Naive thymus-derived CD4-positive, alpha-beta T cell (primary cell): ENCODE measurements at places on chromosomes 1 and 21.

GRCh38 chr1:167081594-167082156, 8.5 kb downstream of the GPA33 start:
- peaks cover 3% of the 10 kb centered on the region for H3K4me1 ChIP-seq
- H3K36me3 ChIP-seq = no peaks in the 10 kb centered on the region
- no peak for DNase-seq
- no peak overlapping the region for H3K4me3 ChIP-seq
- no peak overlapping the region for H3K27ac ChIP-seq

DNA sequence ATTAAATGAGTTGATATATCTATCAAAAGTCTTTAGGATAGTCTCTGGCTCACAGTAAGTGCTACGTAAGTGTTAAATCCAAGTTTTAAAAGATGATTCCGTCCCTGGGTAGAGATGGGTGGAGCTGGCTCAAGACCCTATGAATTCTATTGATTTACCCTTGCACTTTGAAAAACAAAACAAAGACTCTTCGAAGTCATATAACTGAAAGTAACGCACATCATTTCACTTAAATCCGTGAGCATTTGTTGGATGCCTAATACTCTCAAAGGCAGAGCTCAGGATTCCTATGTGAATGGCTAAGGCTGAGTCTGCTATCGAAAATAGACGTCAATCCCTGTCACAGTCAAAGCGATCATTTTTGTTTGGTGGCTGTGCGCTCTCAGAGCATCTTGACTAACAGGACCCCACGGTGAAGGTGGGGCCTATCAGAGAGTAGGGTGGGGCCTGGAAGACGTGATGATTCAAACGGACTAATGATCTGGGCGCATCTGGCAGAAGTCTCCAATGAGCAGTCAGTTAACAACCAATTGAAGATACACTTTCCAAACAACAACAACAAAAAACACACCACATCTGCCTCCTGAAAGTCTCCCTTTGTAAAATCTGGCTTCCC, 1.2 kb upstream of the NUCKS1 start:
- H3K27me3 ChIP-seq = no peaks in the 10 kb centered on the region
- H3K36me3 ChIP-seq = peaks cover 6% of the 10 kb centered on the region
- H3K4me3 ChIP-seq = peak overlapping the region; percentile 81
- H3K4me1 ChIP-seq = peaks cover 10% of the 10 kb centered on the region
- DNase-seq = no peak

DNA sequence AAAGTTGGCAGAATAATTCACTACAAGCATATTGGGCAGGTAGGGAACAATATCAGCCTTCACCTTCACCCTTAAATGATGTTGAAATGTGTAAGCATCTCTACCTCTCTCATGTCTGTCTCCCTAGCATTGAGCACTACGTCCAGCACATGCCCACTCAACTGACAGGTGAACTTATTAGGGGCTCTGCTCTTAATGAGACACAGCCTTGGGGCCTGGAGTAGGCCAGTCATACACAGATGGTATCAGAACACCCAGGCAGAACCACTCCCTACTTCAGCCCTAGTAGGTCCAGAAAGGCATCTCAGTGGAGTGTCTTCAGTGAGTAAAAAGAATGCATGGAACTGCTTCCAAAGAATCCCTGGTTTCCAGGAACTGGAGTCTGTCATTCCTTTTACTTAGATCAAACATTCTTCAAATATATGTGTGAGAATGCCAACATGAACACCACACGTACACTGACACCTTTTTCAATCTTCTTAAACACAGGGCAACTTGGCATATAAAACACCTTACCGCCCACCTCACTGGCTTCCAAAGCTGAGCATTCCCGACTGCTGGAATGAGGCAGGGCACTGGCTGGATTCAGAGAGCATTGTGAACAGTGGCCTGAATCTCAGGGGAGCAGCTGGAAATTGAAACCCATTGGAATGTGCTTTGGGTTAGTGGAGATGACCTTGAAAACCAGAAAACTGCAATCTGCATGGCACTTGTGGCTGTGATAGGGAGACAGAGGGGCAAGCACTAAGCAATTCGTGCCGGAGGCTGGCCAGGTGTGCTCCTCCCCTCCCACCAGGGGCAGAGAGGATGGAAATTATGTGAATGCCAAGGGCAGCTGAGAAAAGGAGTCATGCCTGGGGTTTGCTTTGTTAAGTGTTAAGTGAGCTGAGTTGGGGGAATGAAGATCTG, 24.2 kb upstream of the HSD3B1 start:
- H3K4me3 ChIP-seq = no peak overlapping the region
- H3K27me3 ChIP-seq = no peaks in the 10 kb centered on the region
- H3K4me1 ChIP-seq = no peaks in the 10 kb centered on the region
- no peak for DNase-seq

DNA sequence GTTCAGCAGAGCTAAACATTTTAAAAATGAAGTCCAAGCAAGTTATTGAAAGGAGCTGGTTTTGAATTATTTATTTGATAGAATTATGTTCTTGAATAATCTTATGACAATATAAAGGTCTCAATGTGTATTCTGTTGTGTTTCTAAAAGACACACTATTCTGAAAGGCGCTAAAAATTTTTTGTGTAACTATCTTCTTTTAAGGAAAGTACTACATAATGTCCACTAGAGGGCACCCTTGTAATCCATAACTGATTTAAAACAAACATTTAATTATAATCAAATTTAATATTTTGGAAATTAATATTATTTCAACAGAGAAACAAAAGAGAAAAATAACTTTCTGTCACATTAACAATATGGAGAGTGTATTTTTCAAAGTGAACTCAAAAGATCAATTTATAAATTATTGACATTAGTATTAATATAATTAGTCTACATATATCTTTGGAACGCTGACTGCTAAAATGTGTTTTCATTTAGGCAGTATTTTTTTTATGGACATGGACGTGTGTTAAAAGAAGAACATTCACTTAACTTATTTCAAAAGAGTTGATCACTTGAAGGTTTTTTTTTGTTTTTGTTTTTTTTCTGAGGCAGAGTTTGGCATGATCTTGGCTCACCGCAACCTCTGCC, 248.4 kb downstream of the DENND1B start:
- no peaks in the 10 kb centered on the region for H3K36me3 ChIP-seq
- H3K27ac ChIP-seq = no peak overlapping the region
- no peak overlapping the region for H3K4me3 ChIP-seq
- no peaks in the 10 kb centered on the region for H3K4me1 ChIP-seq
- DNase-seq = peak; percentile 34

DNA sequence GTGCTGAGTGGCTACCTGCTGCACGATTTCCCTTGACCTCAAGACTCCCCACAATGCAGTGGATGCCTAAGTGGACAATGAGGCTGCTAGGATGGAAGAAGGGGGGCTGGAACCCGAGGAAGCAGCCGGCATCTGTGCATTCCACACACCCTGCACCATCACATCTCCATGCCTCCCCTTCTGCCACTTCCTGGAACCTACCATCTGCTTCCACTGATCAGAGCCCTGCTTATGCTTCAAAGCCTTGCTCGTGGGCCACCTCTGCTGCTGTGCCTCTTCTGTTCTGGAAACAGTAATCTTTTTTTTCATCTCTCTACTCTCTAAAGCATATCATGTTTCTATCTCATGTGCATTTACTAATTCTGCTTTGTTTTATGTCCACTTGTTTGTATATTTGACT, 66.2 kb upstream of the WDR26 start:
- DNase-seq = no peak
- peaks cover 7% of the 10 kb centered on the region for H3K4me1 ChIP-seq
- no peaks in the 10 kb centered on the region for H3K36me3 ChIP-seq
- no peaks in the 10 kb centered on the region for H3K27me3 ChIP-seq
- no peak overlapping the region for H3K4me3 ChIP-seq

DNA sequence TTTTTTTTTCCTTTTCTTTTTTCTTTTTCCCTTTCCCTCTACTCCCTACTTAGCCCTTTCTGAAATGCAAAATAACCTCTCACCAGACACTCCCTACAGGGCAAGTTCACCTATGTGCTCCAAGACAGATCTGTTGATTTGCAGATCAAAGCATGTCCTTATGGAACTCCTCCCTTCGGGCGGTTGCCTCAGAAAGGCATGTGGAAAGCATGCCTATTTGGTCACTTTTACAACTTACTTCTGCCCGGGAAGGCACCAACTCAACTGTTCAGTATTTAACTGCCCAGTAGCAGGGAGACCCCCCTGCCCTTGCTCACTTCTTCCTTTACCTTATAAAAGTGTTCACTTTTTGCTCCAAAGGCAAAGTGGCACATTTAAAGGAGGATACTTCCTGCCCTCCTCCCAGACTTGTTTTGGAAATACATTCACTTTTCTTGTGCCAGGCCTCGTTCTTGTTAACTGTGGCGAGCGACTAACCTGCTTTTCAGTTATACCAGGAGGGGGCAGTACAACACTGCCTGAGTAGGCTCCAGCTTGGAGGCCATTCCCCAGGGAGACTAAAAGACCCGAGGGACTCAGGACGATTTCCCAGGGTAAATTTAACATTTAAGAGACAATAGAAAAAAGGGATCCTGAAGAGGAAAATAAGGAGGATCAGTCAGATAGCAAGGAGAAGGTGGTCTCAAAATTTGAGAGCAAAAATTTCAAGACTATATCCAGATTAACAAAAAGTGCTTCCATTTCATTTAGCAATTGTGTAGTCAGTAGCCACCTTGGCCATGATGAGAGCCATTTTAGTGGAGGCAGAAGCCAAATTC, 12.3 kb upstream of the SLAMF7 start:
- DNase-seq = peak; percentile 74
- no peaks in the 10 kb centered on the region for H3K27me3 ChIP-seq
- H3K36me3 ChIP-seq = no peaks in the 10 kb centered on the region
- H3K4me1 ChIP-seq = peaks cover 21% of the 10 kb centered on the region

DNA sequence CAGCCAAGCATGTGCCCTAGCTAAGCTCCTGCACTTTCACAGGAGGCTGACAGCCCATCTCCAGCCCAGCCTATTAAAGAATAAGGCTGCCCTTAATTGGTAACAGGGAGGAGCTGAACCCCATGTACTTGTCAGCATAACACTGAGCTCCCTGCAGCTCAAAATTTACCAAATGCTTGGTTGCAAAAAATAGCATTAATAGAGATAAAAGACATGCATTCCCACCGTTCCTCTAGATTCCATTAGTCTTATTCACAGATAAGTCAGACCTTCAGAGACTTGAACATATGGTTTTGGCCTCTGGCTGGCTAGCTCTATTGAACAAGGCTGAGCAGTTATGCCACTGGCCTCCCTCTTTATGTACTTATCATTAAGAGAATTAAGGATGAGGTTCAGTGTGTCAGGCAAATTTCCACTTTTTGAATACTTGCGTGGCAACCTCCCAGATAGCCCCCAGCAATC, 29.2 kb downstream of the OLFML3 start:
- DNase-seq = no peak
- H3K4me3 ChIP-seq = no peak overlapping the region
- H3K36me3 ChIP-seq = no peaks in the 10 kb centered on the region
- no peaks in the 10 kb centered on the region for H3K27me3 ChIP-seq
- no peaks in the 10 kb centered on the region for H3K4me1 ChIP-seq
- no peak overlapping the region for H3K27ac ChIP-seq

DNA sequence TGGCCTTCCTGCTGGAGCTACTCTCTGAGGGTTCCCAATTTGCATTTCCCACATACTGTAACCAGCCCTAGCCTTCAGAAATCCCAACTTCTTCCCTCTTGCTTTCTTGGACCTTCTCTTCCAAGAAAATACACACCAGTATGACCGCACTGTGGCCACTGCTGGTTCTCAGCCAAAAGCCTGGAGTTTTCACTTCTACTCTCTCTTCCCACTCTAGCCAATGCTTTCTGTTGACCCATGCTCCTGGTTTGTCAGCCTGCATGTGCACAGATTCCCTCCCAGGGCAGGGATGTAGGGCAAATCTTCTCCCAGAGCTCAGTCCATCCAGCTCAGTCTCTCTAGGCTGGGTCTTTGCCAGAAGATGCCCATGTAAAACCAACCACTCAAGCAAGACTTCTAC, 664 bp downstream of the SLAMF1 start:
- no peak for DNase-seq
- peak overlapping the region; percentile 89 for H3K27ac ChIP-seq
- no peaks in the 10 kb centered on the region for H3K36me3 ChIP-seq
- H3K4me1 ChIP-seq = peaks cover 52% of the 10 kb centered on the region
- no peaks in the 10 kb centered on the region for H3K27me3 ChIP-seq
- H3K4me3 ChIP-seq = peak overlapping the region; percentile 86

DNA sequence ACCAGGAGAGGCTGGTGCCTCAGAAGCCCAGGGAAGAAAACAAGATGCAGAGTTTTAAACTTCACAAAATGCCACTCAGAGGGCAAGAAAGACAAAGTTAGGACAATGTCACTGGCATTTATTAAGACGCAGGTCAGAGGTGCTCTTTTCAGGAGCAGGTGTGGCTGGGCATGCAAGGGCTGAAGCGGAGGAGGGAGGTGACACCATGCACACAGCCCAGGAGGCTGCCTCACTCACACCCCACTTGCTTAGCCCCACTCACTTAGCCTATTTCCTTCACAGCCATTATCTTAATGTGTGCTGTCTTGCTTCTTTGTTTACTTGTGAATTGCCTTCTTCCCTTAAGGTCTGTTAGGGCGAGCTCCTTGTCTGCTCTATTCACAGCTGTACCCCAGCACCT, 17.2 kb downstream of the HIVEP3 start:
- no peaks in the 10 kb centered on the region for H3K27me3 ChIP-seq
- H3K4me3 ChIP-seq = no peak overlapping the region
- H3K36me3 ChIP-seq = no peaks in the 10 kb centered on the region
- DNase-seq = no peak
- H3K27ac ChIP-seq = no peak overlapping the region
- peaks cover 58% of the 10 kb centered on the region for H3K4me1 ChIP-seq

DNA sequence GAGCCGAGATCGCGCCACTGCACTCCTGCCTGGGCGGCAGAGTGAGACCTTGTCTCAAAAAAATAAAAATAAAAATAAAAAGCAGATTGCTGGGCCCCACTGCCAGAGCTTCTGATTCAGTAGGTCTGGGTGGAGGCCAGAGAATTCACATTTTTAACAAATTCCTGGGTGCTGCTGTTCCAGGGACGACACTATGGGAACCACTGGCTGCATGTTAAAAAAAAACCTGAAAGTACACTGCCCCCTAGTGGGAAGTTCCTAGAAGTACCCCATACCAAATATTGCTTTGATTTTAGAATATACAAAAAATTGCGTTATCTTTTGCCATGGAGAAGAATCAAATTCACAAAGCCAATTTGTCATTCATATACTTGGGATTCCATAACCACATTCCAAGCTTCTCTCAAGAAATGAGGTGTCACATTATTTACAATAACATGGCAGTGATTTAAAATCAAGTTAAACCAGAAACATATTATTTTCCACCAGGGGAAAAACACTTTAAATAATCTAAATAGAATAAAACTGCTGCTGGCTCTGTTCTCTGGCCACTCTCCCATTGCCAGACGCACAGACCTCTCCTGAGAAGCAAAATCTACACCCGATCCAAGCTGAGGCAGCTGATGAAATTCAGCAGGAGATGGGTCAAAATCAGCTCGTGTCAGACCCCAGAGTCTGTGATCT, 27.4 kb downstream of the SYF2 start:
- H3K4me1 ChIP-seq = no peaks in the 10 kb centered on the region
- no peaks in the 10 kb centered on the region for H3K27me3 ChIP-seq
- no peak overlapping the region for H3K4me3 ChIP-seq

DNA sequence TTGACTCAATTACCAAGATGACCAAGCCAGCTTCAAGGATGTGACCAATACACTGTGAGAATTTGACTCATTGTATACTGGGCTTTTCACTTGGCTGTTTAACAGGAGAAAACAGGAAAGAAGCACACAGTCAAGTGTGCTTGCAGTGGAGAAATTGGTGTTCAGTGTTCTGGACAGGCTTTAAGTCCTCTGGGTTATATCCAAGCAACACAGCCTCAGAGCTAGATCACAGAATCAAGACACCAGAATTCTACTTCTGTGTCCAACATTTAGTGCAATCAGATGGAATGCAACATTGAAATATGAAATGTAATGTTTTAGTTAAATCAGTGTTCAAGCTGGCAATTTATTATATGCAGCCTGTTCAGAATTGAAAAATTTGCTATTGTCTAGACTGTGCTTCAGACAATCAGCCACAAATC, 694.4 kb downstream of the LTN1 start:
- no peaks in the 10 kb centered on the region for H3K4me1 ChIP-seq
- H3K4me3 ChIP-seq = no peak overlapping the region
- no peak for DNase-seq
- no peaks in the 10 kb centered on the region for H3K27me3 ChIP-seq
- H3K27ac ChIP-seq = no peak overlapping the region
